ENCODE measurements at places on chromosomes 16 and 17.

DNA sequence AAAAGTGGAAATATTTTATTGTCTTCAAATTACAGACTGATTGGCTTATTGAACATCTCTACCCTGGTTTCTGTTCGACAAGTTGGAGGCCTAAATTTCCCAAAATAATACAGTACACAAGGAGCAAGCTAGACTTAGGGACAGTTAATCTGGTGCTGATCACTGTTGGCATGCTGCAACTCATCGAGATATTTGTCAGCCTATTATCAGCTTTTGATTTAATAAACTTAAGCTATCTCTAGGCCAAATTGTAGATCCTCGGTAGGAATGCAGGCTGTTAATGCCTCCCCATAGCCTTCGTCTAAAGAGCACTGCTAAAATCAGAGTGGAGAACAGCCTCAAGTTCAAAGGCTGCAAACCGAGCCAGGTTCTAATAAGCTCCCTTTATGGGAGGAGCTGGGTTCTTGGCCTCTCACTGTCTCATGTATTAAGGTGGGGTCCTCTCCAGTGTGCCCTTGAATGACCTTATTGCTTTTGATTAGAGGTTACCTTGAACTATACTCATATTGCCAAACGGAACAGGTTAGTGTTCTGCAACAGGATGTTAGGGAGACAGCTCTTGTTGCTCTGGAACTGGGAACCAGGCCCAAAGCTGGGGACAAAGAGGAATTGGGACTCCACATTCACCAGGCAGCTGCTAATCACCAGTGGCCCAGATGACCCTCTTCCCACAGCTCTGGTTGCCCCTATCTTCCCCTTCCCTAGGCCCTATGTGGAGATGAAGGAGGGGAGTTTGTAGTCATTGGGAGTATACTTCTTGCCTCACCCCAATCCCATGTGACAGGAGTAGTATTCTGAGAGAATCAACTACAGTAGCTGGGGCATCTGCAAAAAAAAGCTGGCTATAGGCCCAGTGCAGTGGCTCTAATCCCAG is 69.5 kb upstream of the NOL11 start:
- DNase-seq, result no peak

- DNase-seq, result no peak
Observed at GRCh38 chr17:53724726-53725125, 98.0 kb upstream of the KIF2B start.

DNA sequence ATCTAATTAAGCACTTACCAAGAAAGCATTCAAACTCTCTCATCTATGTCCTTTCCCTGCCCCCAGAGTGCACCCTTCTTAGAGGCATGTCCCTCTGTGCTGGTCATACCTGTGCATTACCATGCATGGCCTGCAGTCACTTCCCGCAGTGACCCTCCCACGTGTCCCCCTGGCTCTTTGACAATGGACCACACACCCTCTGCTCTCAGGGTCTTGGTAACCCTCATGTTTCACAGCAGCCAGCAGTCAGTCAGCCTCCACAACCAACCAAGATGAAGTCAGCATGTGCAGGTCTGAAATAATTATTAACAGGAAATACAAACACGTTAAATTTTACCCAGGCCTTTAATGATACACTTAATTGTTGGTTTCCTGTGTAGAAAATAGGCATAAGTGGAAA is 10.1 kb downstream of the KRT33A start:
- DNase-seq, result no peak

- DNase-seq, result no peak
Observed at GRCh38 chr17:65400701-65401100, 160.7 kb downstream of the AXIN2 start.

GRCh38 chr16:83397601-83398291 is 410.0 kb upstream of the HSBP1 start:
- DNase-seq, result no peak

DNA sequence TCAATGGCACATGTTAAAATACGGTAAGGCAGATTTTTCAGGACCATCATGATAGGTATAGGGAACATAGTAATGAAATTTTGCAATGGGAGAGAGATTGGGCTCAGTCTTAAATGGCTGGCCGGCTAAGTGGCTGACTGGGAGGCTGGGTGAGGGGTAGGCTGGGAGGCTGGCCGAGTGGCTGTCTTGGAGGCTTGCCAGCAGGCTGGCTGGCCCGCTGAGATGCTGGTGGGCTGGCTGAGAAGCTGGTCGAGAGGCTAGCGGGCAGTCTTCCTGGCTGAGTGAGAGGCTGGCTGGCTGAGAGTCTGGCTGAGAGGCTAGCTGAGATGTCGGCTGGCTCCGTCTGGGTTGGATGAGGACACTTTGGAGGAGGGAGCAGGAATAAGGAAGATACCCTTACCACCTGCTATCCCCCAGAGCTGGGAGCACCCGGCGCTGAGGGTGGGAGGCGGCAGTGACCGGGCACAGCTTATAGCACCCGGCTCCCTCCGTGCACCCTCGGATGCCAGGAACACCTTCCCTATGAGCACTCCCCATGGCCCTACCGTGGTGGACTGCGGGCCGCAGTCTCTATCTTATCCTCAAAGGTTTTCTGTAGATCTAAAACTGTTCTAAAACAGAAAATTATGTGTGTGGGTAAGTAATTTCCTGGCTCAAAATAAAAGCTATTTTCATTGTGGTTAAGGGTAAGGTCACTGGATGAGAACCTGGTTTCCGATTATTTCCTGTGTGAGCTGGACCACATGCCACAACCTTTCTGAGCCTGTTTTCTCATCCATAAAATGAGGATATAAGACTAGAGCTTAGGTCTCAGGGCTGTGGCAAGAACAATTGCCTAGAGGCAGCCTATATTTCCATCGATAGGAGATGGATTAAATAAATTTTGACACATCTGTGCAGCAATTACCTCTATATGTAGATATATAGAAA is 34.5 kb upstream of the TMC5 start:
- DNase-seq, result no peak

DNA sequence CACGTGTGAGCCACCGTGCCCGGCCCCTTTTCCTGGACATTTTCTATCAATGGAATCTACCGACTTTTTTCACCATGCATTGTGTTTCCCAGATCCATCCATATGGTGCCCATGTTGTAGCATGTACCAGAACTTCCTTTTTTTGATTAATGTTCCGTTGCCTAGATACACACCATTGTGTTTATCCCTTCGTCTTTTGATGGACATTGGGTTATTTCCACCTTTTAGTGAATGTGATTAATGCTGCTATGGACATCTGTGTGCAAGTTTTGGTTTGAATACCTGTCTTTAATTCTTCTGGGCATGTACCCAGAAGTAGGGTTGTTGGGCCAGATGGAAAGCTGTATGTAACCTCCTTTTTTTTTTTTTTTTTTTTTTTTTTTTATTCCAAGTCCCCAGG is 79.8 kb downstream of the NT5M start:
- DNase-seq, result no peak

DNA sequence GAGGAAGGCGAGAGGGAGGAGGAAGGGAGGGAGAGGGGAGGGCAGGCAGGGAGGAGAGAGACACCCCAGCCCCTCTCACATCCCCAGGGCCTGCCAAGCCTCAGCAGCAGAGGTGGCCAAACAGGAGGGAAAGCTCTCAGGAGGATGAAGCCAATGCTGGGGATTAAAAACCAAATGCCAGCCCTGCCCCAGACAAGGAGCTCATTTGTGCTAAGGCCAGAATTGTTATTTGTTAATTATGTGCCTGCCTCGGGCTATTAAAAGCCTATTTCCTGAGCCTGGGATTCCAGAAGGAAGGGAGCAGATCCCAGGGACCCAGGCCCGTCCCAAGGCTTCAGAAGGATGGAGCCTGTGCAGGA is 27.9 kb upstream of the GINS2 start:
- no peak for DNase-seq

GRCh38 chr16:51545951-51546350 is 394.9 kb upstream of the SALL1 start:
- DNase-seq, result no peak

Data from T-helper 2 cell (primary cell).